ENCODE measurements at places on chromosomes 1 and 21.

DNA sequence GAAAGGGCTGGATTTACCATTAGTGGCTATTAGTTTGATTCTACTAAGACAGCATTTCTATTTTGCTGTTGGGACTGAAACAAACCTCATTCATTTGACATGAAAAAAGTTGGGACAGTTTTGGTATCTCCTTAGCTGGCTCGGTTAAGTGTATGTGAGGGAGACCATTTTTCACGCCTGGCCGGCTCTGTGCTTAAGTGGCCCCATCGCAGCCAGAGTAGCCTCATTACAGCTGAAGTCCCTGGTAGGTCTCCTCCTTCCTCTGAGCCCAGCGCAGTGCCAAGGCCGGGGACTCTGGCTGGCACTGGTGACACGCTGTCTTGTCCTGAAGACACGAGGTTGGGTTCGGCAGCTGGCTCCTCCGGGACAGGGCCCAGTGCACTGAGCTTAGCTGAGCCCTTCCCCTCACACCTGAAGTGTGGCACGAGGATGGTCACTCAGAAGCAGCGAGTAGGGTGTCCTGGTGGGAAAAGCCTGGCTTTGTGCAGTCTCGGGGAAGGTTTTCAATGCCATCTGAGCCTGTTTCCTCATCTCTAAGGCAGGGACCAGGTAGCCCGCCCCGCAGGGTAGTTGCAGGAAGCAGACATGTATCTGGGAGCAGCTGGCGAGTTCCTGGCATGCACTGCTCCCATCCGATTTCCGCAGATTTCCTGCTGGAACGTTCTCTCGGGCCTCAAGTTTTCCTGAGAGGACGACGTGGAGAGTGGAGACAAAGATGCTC lies 196.5 kb downstream of the DYRK1A start:
- no peak for DNase-seq

DNA sequence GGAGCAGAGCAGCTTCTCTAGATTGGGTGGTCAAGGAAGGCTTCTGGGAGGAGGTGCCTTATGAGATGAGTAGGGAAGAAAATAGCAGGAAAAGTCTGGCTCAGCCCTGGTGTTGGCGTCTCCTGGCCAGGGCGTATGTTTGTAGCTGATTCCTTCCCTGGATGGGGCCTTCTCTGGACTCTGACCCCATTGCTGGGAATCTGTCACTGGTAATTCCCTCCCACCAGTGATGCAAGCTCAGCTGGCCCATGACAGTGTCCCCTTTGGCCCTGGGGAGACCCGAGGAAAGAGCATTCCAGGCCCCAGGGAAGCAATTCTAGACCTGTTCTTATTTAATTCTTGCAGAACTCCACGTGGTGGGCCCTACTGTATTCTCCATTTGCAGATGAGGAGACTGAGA lies 20.7 kb downstream of the IGSF21 start:
- DNase-seq: no peak

GRCh38 chr1:232472485-232473041 lies 157.4 kb downstream of the SIPA1L2 start:
- DNase-seq: no peak

GRCh38 chr1:112513112-112513870 lies 4.5 kb downstream of the WNT2B start:
- DNase-seq: no peak

DNA sequence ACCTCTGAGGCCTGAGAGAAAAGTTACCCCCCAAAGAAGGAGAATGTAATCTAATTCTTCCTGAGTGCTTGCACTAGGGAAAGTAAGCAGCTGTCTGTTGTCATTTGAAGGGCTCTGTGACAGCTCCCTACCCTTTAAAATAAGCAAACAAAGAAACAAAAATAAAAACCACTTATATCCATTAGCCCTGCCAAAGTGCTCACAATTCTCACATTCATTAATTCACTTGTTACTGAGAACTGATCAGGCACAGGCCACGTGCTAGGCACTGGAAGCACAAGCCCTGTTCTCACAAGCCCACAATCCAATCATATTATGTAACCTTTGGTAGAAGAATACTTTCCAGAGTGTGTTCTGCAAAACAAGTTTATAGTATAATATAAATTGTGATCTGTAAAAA lies 199.4 kb downstream of the ZC3H11B start:
- no peak for DNase-seq

DNA sequence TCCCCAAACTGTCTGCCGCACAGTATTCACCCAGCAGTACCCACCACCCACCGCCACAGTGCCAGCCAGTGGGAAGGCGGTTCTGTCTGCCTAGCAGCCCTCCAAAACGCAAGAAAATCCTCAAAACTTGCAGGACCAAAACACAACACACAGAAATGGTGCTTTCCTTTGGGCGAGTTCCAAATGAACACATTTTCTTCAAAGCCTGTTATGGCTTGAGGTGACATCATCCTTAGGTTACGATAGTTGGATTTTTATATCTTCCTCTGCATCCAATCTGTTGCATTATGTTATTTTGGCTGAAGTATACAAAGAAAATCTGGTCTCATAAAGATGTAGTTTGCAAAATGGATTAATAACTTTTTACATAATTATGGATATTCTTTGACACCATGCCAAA lies 8.4 kb upstream of the SPRR3 start:
- DNase-seq: no peak
